NCI-H1694 treated with DMSO at 0.1 percent for 48 hours (cell line): ENCODE measurements at places on chromosomes 12 and 14.

DNA sequence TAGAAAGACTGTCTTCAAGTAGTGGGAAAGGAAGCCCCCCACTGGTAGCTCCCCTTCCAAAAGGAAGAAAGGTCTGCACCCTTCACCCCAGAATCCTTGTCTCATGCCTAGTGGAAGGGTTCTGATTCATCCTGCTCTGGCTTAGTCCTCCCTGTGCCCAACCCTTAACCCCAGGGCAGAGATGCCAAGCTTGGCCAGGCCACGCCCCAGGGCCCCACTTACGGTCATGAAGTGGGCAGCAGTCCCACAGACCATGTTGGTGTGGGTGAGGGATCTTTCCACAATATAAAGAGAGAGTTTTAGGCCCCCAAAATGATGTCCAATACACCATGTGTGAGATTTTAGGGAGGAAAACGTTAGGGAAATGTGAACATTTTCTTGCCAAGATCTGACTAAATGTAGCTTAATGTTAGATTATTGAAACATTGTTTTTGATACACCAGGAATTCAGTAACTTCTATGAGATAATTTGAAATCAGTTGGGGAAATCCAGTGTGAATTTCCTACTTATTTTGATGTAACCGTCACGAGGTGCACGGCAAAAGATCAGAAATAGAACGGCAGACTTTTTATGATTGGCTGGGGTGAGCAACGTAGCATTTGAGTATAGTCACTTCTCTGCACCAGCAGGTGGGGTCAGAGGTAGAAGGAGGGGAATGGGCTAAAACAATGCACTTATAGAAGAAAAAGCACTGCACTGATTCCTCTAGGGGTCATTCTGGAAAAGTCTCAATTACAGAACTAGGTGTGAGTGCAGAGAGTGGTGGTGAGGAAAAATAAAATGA, 8.2 kb upstream of the SSPN start:
- no peak for DNase-seq

- no peak for DNase-seq
These were observed 72.3 kb downstream of the CMAS start for GRCh38 chr12:22118238-22118790.

DNA sequence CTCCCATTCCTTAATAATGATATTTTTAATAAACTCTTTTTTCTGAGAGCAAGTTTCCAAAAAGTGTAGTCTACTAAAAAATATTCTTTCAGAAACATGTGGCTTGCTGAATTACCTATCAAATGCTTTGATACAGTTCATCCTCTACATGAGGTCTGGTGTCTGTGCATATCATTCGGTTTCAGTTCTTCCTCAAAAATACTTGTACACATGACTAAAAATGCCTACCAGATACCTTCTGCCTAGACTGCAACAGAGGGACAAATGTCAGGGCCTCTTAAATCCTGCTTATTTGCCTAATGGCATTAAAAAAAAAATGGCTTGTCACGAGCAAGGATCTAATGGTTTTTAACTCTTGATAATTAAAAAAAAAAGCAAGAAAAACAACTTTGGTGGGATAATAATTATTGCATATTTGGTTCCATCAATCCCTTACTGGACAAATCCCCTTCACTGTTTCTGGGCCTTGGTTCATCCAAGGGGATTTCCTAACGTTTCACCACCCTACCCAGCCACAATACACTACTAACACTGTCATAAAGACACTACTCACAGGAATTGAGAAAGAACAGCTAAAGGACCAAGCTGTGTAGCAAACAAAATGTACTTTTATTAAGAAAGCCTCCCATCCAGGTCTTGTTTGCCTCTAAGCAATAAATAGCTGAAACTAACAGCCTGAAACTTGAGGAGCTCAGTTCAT, 45.7 kb downstream of the PARP11 start:
- no peak for DNase-seq

- peak; percentile 39 for DNase-seq
These were observed 404.8 kb downstream of the ATP23 start for GRCh38 chr12:58346032-58346632.

DNA sequence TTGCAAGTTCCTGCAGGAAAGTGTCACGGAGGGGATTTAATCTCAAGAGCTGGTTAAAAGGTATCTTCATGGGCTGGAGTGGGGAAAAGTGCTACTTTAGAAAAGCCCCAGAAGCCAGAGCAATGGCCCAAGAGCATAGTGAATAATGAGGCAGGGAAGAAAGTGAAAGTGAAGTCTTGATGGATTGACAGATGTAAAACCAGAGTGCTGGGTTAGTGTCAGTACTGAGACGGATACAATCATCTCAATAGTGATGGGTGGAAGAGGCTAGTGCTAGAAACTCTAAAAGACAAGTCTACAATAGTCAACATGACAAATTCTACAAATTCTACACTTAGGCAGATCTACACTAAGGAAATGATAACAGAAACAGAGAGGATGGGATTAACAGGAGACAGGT, 68.1 kb downstream of the CIT start:
- DNase-seq: no peak

- DNase-seq: no peak
These were observed 15.8 kb upstream of the HNF1A start for GRCh38 chr12:120962532-120963020.

DNA sequence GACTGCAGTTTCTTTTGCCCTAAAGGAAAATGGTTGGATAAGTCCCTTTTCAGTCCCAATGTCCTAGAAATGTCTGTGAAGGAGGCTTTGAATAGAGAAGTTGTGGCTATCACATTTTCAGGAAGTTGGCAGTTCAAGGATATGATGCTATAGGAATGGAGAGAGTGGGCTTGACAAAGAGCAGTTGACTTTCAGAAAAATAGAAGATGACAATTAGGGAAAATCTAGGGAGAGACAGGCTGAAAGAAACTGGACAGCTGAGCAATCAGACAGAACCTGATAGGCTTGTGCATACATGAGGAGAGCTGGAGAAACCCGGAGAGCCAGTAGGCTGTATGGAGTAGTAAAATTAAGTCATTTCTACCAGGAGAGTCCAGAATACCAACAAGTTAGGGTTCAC, 50.5 kb downstream of the LMNTD1 start:
- DNase-seq: no peak

DNA sequence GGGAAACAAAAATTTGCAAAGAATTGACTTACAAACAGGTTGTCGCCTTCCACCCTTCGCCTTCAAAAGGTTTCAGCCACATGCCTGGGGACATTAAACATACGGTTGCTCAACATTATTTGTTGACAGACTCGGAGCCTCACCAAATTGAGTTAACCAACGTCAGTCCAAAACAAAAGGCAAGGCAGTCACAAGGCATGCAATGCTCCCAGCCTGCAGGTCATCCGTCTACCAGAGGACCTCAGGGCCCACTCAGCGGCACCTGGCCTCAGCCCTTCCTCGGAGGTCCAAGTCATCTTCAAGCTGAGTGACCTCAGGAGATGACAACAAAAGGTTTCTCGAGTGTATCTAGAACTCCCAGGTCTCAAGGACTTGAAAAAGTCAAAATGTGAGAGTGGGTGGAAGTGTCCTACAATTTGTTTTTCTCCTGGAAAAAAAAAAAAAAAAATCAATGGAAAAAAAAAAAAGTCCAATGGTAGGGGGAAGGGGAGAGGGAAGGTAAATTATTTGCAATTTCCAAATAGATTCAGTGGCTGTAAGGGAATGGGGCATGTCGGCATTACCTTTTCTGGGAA, 64.3 kb downstream of the KDM2B start:
- no peak for DNase-seq

DNA sequence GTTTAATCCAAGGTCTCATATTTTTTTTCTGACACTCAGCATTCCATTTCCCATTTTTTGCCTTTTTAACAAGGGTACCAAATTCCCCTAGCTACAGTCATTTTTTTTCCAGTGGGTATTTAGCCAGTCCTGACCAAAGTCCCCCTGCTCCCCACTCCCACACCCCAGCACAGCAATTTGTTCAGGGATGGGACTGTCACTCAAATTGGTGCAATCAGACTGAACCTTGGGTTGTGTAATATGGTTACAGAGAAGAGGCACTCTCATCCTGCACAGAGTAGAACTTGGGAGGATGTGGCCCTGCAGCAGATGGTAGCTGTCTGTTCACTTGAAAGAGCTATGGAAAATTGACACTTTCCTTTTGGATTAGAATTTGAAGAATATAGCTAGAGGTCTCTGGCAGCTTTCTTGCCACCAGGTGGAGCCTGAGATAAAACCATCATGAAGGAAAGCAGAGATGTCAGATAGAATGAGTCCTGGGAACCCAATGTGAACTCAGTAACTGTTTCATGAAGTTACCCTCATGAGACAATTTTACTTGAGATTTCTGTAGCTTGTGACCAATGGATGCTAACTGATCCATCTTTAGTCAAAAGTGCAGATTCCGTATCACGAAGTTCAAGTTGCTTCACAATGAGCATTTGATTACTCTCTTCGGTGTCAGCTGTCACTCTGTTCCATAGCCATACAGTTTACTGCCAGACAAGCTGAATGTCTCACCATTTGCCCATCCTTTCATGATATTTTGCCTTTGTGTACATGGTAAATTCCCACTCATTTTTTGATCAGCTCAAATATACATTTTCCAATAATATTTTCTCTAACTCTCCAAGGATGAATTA, 394.0 kb upstream of the SYT1 start:
- DNase-seq: peak; percentile 51

DNA sequence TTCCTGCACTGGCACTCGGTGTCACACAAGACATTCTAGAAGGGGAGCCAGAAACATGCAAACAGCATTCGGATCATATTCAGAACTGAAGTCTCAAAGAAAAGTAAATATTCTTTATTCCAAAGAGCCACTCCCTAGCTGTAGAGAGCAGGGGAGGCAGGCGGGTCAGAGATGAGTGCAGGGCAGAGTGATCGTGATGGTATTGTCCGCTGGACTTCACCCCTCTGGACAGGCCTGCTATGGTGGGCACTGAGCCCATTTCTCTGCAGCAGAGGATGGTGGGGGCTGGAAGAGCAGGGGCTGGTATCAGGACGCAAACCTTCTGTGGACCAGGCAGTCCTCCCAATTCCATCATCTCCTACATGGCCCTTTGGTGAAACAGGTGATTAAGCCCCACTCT, 25.6 kb downstream of the IRF2BPL start:
- no peak for DNase-seq

GRCh38 chr12:26798023-26798422, 35.0 kb downstream of the ITPR2 start:
- DNase-seq: no peak

DNA sequence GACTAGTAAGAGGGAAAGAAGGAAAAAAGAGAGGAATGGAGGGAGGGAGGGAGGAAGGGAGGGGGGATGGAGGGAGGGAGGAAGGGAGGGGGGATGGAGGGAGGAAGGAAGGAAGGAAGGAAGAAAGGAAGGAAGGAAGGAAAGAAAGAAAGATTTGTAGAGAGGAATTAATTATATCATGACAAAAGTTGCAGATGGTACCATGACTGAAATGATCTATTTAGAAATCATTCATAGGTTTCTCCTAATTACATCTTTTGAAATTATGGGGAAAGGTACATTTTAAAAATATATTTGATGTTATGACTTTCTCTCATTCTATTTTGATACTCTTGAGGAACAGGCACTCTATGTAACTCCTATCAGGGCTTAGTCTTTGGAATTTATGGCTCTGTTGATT, 236.2 kb upstream of the BTG1 start:
- no peak for DNase-seq

GRCh38 chr14:61152851-61153364, 128.2 kb downstream of the TMEM30B start:
- DNase-seq: no peak

- DNase-seq: no peak
These were observed 16.1 kb upstream of the GNG2 start for GRCh38 chr14:51844081-51844881.
